DMS53 (cell line): ENCODE measurements at places on chromosomes 16 and 17.

DNA sequence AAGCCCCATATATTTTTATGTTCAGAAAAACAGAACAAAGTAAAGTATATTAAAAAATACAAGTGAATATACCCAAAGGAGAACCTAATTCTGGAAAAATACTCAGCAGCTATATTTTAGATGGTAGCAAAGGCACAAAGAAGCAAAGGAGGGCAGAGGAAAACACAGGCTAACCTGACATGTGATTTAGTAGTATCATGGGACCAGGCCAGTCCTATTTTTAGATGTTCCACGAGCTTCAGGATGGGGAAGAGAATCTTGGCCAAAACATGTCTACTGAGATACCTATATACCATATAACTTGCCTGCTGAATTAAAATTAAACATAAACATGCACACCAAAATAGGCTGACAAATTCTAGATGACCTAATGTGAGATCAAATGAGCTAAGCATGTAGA, 32.9 kb downstream of the SMYD4 start:
- no peak for DNase-seq

- DNase-seq = peak; percentile 40
These were observed 95.6 kb upstream of the HLF start for GRCh38 chr17:55168958-55169687.

GRCh38 chr16:83581082-83581481, 226.7 kb upstream of the HSBP1 start:
- peak; percentile 2 for DNase-seq

GRCh38 chr17:15485045-15485444, 17.6 kb upstream of the CDRT4 start:
- DNase-seq = no peak

GRCh38 chr16:24357511-24357910, 101.4 kb downstream of the CACNG3 start:
- DNase-seq = no peak

GRCh38 chr16:87461466-87461991, 31.3 kb downstream of the ZCCHC14 start:
- DNase-seq = peak; percentile 97

GRCh38 chr17:12765548-12765947, 23.8 kb upstream of the ARHGAP44 start:
- DNase-seq = no peak

DNA sequence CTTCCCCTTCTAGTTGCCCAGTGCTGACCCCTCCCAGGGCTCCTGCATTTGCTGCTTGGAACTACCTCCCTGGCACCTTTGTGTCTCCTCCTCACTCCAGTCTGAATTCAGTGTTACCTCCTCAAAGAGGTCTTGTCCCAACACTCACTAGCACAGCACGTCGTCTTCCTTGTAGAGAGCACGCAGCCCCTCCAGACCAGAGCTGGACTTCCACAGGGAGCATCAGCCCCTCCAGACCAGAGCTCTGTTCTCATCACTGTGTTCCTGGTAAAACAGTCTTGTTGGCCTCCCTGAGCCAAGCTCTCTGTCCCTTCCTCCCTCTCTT, 27.8 kb upstream of the MGAT5B start:
- peak; percentile 20 for DNase-seq

- DNase-seq = peak; percentile 86
These were observed 6.1 kb downstream of the GJD3 start for GRCh38 chr17:40358323-40359038.

- no peak for DNase-seq
These were observed 24.9 kb downstream of the ZC3H18 start for GRCh38 chr16:88595101-88595500.

GRCh38 chr16:75945916-75946457, 219.7 kb upstream of the CPHXL start:
- no peak for DNase-seq

GRCh38 chr16:10752843-10753523, 9.3 kb downstream of the NUBP1 start:
- no peak for DNase-seq

- DNase-seq = no peak
These were observed 524.9 kb downstream of the WWOX start for GRCh38 chr16:78624366-78624765.

DNA sequence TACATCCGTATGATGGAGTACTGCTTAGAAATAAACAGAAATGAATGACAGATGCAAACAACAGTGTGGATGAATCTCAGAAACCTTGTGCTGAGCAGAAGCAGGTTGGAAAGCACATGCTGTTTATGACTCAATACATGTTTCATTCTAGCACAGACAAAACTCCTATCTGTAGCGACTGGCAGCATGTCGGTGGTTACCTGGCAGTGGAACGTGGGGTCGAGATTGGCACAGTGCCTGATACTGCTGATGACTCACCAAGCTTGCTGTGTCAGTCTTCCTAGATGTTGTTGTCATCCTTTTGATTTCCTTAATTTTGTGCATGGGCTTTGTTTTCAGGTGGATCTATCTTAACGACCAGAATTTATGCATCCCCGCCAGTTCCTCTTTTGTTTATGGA, 62.1 kb downstream of the GAN start:
- peak; percentile 19 for DNase-seq

DNA sequence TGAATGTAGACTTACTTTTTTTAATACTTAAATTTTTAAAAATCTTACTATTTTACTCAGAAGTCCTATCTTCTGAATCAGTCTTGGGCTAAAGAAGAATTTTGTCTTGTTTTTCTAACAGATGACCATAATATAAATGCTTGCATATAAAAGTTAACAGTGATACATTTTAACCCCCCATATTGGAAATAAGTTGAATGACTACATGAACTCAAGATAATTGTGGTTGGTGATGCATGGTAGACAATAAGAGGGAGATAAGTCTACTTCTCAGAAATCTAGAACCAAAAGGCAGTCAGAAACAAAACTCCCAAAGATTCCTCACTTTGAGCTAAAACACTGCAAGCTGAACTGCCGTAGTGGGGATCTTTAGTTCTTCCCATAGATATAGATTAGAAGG, 868.4 kb upstream of the SOX9 start:
- DNase-seq = no peak

DNA sequence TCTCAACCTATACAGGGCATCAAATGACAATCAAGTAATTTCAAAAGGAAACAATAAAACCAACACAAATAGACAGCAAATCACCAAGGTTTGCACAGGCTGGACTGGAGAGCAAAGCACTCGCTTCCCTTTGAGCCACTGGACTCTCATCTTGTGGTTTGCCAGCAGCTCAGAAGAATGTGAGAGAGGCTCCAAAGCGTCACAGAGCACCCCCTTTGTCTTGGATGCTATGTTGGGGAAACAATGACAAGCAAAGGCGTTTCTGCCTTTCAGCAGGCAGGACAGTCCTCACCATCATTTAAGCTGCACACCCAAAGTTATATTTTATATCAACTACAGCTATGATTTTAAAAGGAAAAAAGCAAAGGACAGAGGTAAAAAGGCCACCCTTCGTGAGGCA, 13.2 kb downstream of the SLC6A4 start:
- no peak for DNase-seq

- DNase-seq = no peak
These were observed 71.5 kb downstream of the VMP1 start for GRCh38 chr17:59778996-59779395.

DNA sequence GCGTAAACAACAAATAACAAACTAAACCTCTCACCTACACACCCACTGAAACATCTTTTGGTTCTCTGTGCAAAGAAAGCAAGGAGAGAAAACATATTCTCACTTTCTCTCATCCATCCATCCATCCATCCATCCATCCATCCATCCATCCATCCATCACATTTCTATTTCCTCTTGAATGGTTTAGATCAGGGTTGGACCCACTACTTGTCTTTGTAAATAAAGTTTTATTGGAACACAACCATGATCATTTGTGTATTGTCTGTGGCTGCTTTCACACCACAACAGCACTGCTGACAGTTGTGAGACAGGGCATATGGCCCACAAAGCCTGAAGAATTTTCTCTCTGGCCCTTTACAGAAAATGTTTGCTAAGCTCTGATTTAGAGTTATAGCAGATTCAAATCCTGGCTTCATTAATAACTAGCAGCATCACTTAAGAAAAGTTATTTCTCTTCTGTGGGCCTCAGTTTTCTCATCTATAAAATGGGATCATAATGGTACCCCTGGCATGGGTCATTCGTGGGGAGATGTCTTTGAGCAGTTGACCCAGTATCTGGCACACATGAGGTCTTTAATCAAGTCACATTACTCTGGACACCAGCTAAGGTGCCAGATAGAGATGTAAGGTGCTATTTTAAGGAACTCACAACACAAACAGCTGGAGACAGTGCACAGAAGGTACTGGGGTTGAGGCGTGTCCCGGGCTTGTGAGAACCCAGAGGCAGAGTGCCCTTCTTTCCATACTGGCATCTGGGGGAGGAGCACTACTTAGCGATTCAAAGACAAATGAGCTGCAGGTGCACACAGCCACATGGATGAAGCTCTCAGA, 146.3 kb downstream of the CMIP start:
- no peak for DNase-seq

DNA sequence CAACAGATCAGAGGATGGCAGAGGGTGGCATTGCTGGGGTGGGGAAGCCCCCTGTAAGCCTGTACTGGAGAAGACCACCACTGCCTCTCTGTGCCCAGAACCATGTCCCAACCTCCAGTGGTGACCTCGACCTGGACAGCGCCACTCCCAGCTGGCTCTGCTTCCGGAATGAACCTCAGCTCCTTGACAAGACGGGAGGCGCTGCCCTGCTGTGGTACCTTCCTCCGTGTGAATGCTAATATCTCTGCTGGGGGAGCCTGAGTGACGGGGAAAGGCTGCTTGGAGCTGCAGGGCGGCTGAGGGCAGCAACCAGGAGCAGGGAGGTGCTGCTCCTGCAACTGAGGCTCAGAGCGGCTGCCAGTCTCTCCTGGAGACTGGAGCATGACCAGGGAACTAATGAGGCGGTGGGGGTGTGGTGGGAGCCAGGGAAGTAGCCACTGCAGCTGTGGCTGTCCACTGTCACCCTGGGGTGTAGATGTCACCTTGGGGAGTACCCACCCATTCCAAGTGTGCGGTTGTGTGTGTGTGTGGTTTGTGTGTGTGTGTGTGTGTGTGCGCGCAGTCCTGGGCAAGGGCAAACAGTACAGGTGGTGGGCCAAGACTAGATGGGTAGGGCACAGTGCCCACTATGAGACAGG, 6.2 kb downstream of the PRCD start:
- DNase-seq = no peak

DNA sequence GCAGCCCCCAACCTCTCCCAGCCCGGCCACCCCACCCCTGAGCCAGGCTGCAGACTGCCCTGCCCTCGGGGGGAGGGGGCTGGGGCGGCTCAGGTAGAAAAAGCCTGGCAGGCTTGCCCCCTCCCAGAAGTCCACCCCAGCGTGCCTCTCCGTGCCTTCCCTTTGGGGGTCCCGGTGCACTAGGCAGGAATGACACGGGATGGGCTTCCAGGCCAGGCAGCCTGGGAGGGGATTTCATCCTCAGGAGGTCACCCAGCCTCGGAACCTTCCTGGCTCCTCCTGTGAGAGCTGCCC, 185.0 kb downstream of the NTN1 start:
- no peak for DNase-seq

GRCh38 chr17:2213291-2213960, 90.2 kb downstream of the SMG6 start:
- no peak for DNase-seq

DNA sequence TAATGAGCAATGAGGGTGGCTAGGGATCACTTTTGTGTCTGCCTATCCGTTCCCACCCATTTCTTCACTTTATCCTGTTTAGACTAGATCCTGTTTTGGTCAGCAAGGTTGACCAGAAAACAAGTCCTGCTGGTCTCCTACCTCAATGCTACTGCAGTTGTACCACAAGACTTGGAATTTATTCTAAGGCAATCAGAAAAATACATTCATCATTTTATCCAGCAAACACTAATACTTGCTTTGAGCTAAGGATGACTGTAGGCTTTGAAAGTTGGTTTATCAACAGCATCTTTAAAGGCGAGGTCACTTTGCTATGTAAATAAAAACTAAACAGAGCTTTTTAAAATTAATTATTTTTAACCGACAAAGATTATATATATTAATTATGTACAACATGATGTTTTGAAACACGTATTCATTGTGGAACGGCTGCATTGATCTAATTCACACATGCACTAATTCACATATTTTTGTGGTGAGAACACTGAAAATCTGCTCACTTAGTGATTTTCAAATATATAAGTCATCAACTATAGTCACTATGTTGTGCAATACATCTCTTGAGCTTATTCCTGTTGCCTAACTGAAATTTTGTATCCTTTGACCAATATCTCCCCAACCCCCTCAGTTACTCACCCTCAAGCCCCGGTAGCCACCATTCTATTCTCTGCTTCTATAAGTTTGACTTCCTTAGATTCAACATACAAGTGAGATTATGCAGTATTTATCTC, 125.9 kb upstream of the HS3ST3A1 start:
- DNase-seq = no peak

GRCh38 chr16:75024594-75024993, 25.8 kb downstream of the ZNRF1 start:
- no peak for DNase-seq

DNA sequence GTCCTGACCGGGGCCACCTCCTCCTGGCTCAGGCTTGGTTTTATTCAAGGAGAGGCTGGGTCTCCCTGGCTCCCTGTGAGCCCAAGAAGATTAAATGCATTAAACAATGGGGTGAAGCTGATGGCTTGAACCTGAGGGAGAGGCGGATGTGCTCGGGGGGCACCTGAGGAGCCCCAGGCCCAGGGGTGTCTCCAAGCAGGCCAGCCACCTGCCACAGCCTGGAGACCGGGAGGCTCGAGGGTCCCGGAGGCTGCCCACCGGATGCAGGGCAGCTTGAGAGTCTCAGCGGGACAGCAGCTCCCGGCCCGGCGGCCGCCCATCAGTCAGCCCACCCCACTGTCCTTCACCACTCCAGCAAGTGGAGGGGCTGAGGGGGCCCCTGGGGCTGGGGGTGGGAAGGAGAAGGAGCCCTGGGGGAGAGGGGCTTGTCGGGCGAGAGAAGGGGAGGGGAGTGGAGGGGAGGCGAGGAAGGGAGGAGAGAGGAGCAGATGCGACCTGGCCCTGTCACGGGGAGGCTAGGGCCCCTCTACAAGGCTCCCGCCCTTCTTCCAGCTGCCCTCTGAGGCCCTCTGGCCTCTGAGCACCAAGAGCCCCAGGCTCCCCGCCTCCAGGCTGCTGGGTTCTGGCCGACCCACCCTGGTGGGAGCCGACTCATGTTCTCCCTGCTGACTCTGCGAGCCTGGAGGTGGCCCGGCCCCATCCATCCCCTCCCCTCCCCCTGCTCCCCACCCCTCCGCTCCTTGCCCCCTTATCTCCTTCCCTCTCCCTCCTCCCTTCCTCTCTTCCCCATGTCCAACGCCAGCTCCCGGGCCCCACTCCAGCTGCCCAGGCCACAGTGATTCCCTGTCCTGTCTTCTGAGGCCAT, 13.2 kb downstream of the CD7 start:
- DNase-seq = no peak

DNA sequence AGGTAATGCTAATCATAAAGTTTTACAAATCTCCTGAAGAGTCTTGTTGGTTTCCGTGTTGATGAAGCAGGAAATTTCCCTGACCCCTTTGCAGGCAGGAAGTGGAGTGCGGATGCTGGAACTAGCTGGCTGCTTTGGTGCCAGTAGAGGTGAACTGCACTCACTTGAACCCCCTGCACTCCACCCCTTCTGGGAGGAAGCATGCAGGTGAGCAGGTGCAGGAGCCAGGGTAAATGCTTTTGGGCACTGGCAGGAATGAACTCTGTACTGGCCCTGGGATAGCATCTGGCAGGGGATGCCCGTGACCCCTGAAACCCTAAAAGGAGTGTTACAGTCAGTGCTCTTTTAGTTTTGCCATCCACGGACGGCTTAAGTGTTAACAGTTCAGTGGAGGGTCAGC, 430.4 kb downstream of the WWOX start:
- no peak for DNase-seq

- DNase-seq = no peak
These were observed 43.6 kb downstream of the SMG6 start for GRCh38 chr17:2259769-2260536.

GRCh38 chr17:61522088-61522487, 68.9 kb downstream of the NACA2 start:
- no peak for DNase-seq
